ENCODE measurements at places on chromosomes 16 and 17. TPM values are rescaled to one million over a fixed set of nuclear protein-coding genes. Genes with fewer than 3 reads are reported as not detected.

Gene HIC1
- total RNA-seq: 3.1 TPM

Gene CCR7
- not detected for total RNA-seq

Gene ARHGAP44
- 31.0 TPM for total RNA-seq

Gene HIGD1B
- total RNA-seq: 1.3 TPM

Gene BCAR1
- total RNA-seq: 28.5 TPM

Gene MARCHF10
- 0.31 TPM for total RNA-seq

Gene KRTAP2-2
- total RNA-seq: not detected

Gene TNK1
- total RNA-seq: 1.3 TPM

Gene ADAP2
- total RNA-seq: 5.9 TPM

Gene UBE2G1
- total RNA-seq: 42.9 TPM

Gene HEXD
- total RNA-seq: 31.9 TPM

Gene GOT2
- 34.1 TPM for total RNA-seq

Gene PDIA2
- total RNA-seq: 30.0 TPM

Gene CRYM
- total RNA-seq: 84.8 TPM

Gene RASD1
- total RNA-seq: 9.1 TPM

Gene FBXO39
- not detected for total RNA-seq

Gene CTU2
- total RNA-seq: 13.8 TPM

Gene ADGRG1
- total RNA-seq: 75.1 TPM

Gene CCL17
- not detected for total RNA-seq

Gene ENPP7
- total RNA-seq: not detected

Gene TBC1D3C
- 1.9 TPM for total RNA-seq

Gene CETP
- total RNA-seq: 0.94 TPM

Gene KRT33B
- not detected for total RNA-seq

Gene ATP6V0C
- 23.8 TPM for total RNA-seq

Gene KRT32
- total RNA-seq: not detected

Gene MARVELD3
- not detected for total RNA-seq

Gene KRTAP9-2
- not detected for total RNA-seq

Gene DPEP1
- 4.1 TPM for total RNA-seq

Measured in parietal lobe (tissue), 2 donors.